EL (cell line): ENCODE measurements at places on chromosomes 5 and 9.

- DNase-seq: peak; percentile 71
These were observed 1.2 kb downstream of the MAP1B start for GRCh38 chr5:72108202-72109061.

DNA sequence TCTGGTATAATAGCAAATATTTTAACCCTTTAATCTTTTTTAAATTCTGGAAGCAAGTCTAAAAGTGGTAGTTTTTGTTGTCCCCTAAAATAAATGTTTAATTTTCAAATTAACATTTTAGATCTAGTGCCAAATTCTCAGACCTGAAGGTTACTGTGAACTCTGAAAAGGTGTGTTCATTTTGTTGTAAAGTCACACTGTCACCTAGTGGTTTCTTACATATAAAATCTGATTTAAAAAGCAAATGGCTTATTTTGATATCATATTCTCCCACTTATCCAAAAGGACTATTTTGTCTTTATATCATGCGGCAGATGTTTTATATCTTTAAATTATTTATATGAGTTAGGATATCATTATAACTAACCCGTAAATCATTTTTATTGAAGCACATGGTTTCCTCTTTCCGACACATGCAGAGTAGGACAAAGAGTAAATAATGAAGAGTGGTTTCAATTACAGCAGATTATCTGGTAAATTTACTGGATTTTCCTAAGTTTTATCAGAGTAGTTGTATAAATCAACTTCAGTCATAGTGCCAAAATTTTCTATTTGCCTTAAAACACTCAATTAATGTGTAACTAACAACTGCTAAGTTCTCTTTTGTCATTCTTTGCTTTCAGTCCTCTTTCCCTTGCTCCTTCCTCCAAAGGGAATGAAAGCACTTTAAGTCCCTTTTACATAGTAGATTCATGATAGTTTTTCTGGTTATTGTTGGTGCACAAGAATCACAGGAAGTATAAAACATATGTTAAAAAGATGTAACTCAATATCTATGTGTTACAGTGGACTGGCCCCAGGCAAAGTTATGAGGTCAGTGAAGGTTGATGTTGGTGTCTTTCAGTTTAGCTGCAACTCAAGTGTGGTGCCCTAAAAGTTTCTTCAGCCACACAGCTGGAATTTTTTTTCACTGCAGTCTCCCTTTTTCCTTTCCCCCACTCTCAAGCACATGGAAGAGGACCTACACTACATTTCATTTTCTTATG lies 189.6 kb downstream of the COX7C start:
- no peak for DNase-seq

GRCh38 chr9:115225459-115226116 lies 107.6 kb upstream of the TNC start:
- DNase-seq: no peak

- DNase-seq: no peak
These were observed 39.6 kb downstream of the ZNF608 start for GRCh38 chr5:124706729-124707361.

DNA sequence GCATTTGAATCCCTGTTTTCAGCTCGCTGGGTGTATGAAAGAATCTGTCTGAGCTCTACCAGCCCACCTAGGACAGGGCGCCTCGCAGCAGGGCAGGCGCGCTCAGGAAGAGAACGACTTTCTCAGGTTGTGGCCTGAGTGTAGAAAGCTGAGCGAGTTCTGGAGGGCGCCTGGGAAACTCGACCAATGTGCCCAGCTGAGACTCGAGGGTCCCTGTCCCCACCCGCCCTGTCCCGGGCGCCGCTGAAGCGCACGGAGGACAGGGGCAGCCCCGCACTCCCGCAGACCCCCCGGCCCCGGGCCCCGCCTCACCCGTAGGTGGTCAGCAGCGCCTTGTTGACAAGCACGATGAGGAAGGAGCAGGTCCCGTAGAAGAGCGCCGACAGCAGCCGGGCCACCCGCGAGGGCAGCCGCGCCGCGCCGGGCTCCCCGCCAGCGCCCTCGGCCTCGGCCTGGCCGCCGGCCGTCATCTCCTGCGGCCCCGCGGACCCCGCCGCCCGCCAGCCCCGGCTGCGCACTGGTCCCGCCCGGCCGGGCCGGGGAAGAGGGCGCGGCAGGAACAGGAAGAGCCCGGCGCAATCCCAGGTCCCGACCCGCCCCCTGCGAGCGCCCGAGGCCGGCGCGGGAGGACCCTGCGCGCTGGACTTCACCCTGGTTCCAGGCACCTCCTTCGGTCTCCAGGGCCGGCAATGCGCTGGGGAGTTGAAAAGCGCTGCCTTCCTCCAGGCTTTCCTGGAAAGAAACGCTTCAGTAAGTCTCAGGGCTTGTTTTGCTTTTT lies at the start of gene SLC35D2:
Gene SLC35D2, minus strand, starts transcription at position 547 of the 778 bp plus-strand sequence. Its CDS starts 77 bp downstream, at position 470.
- peak; percentile 76 for DNase-seq

- DNase-seq: no peak
These were observed 801.4 kb downstream of the BRINP1 start for GRCh38 chr9:118567861-118568260.

DNA sequence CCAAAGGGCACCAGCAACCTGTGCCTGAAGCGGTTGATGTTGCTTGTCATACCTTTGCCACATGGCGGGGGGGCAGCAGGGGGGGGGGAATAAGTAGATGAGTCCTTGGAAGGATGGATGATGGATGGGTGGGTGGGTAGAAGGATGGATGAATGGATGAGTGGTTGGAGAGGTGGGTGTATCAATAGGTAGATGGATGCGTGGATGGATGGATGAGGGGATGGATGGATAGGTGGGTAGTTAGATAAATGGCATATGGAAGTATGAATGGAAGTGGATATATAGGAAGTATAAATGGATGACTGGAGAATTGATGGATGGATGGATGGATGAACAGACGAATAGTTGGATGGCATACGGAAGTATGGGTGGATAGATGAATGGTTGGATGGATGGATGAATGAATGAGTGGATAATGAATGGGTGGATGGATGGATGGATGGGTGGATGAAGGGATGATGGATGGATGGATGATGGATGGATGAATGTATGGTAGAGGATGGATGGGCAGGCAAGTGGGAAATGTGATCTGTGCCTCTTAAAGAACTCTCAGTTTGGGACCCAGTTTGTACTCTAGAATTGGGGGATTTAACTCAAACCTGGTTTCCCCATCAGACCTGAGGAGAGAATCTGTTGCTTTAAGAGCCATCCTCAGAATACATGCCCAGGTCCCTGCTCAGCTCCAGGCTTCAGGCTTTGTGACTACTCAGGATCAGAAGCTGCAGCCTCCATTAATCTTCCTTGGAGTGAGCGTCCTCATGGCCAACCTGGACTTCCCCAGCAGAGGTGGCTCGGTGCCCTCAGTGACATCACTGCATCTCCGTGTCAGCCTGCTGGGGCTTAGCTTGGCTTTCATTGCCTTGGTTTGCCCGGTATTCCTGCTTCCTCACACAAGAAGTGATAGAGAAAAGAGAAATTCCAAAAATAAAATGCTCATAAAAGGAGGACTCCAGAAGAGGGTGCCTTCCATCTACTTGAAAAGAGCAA lies 27.6 kb upstream of the SUSD3 start:
- no peak for DNase-seq

DNA sequence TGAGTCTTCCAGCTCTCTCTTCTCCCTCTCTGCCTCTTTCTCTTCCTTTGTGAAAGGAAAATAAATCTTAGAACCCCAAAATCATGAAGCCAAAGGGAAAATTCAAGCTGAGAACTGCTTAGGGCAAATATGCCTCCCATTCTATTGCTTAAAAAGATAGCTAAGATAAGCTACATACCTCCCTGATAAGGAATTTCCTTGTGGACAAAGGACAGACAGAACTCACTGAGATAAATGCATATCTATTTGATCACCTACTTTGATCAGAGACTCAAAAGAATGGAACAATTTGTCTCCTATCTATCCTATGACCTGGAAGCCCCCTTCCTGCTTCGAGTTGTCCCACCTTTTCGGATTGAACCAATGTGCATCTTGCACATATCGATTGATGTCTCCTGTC lies 220.6 kb upstream of the NMUR2 start:
- DNase-seq: no peak

- no peak for DNase-seq
These were observed 399.8 kb downstream of the OSTF1 start for GRCh38 chr9:75487856-75488718.

DNA sequence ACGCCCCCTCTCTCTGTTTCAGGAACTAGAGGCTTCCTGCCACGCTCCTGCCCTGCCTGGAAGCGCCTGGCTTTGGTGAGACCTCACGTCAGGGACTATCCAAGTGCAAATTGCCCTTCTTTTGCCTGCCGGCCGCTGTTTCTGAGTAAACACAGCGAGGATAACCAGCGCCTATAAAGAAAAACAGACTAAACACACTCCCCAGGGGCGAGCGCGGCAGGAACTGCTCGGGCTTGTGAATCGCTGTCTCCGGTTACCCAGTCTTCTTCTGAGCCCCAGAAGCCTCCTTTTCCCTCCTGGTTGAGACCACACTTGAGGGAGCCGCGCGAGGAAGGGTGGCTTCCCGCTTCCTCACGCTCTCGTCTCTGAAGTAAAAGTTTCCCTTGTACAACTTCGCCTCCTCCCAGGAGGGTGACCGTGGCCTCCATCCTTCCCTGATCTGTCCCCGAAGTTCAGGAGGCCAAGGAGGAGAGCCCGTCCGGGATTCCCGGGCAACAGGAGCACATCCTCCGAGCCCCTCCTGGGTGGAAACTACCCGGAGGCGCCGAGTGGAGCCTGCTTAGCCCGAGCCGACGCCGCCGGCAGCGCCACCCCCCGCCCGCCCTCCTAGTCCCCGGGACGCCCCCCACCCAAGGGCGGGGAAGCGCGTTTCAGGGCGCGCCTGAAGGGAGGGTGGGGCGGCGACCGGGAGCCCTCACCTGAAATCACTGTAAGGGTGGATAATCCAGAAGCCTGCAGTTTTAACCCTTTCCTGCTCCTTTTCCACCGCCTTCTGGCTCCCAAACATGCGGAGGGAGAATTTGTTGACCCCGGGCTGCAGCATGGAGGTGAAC lies 993 bp downstream of the HCN1 start:
- no peak for DNase-seq

- DNase-seq: no peak
These were observed 3.4 kb downstream of the ST8SIA4 start for GRCh38 chr5:100899675-100900074.

GRCh38 chr5:57435701-57436134 lies 46.9 kb downstream of the ACTBL2 start:
- peak; percentile 78 for DNase-seq

GRCh38 chr9:96241391-96241809 lies 60.6 kb downstream of the HSD17B3 start:
- no peak for DNase-seq

DNA sequence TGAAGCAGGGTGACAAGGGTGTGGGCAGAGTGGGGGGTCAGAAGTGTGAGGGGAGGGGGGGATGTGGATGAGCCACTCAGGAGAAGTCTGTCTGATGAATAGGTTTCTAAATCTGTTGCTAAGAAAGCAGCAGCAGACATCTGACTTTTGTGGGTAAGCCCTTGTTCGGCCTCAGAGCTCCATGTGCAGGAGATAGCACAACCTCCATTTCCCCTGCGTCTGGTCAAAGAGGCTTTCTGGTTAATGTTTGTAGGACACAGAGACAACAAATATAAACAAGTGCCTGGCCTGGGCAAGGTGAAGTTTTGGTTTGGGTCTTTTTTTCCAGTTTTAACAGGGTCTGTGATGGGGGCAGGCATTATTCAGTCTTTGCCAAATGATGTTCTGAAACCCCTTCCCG lies 57.0 kb upstream of the GNE start:
- no peak for DNase-seq

DNA sequence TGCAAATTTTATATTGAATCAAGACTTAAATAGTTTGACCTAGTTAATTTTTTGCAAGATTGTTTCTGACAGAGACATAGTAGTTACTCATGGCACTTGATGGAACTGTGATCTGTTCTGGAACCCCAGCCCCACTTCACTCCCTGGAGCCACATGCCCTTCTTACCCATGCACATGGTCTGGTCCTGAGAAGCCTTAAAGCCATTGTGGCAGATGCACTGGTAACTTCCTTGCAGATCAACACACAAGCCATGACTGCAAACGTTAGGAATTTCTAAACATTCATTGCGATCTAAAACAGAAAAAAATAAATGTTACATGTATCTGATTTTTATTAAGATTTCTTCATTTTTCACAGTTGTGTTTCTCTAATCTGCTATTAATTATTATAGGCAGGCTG lies 221.2 kb downstream of the SLC12A2 start:
- DNase-seq: no peak

GRCh38 chr9:69916950-69917349 lies 96.3 kb downstream of the CFAP95 start:
- DNase-seq: peak; percentile 12

- no peak for DNase-seq
These were observed 59.4 kb downstream of the MINAR2 start for GRCh38 chr5:129807162-129807814.

DNA sequence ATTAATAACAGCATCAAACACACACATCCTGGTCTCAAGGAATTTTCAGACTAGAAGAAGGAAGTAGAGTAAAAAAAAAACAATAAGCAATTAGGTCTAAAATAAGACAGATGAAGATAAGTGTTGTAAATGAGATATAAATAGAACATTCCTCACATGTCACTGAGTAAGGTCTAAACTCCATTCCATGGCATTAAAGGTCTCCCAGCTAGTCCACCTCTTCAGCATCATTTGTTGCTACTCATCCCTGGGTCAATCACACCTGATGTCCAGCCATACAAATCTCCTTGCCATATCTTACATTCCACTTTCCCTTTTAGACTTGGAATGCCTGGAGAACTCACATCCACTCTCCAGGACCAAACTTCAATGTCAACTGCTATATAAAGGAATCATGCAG lies 214.1 kb upstream of the KLF4 start:
- no peak for DNase-seq

- peak; percentile 37 for DNase-seq
These were observed 308.0 kb upstream of the DAP start for GRCh38 chr5:11069041-11069440.

DNA sequence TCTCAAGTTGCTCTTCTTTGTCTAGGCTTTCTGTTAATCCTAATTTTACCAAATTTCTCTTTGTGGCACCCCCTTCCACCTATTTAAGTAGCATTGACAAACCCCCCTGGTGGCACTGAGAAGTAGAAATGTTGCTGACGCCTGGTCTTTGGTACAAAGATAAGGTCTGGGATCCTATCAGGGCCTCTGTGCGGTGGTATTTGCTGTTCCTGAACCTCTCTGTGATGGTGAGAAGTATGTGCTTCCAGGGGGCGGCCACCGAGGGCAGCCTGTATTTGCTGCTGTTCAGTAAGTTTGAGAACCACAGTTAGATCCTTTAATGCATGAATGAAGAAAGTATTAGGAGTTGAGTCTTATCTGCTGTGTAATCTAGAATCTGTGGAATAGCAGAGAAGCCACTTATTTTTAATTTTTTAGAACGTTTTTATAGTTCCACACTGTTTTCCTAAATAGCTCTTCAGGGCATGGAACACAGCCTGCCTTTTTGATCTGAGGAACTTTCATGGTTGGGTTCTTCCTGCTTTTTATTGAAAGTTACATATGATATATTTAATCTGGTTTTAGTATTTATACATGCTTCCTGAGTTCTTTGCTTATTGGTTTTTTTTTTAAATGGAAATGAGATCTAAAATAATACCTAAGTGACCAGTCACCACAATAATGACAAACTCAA lies 124.2 kb downstream of the TRIO start:
- DNase-seq: peak; percentile 68

DNA sequence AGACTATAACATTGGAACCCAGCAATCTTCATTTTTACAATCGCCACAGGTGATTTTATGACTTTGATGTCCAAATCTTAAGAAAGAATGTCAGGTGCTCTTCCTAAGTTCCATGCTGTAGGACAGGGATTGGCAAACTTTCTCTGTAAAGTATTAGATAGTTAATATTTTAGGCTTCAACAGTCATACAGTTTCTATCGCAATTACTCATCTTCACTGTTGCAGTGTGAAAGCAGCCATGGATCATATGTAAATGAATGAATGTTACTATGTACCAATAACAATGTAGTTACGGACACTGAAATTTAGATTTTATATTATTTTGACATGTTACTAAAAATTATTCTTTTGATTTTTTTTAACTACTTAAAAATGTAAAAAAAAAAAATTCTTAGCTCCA lies 169.7 kb downstream of the DTWD2 start:
- DNase-seq: no peak
